ENCODE measurements at places on chromosomes 4 and X. TPM values are rescaled to one million over a fixed set of nuclear protein-coding genes. Genes with fewer than 3 reads are reported as not detected.

DNA sequence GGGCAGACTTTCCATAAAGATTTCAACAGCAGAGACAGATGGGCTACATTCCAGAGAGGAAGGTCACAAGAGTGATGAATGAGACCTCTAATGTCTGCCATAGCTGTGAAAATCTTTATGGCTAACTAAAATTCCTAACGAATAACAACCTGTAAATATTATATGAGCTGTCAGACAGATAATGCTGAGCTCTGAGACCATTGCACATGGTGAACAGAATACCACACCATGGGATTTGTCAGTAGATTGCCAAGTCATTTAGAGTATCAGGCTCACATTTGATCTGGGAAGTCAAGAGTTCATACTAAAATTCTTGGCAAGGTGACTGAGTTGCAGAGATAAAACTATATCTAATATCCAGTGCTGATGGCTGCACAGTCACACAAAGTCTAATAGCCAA lies 259.2 kb upstream of the FTHL17 start:
- no peaks in the 10 kb centered on the region for H3K4me1 ChIP-seq
- H3K27ac ChIP-seq, result no peak overlapping the region
- no peak overlapping the region for H3K4me3 ChIP-seq
- H3K27me3 ChIP-seq, result peaks cover 7% of the 10 kb centered on the region
- DNase-seq, result no peak

The CCKAR gene
- not detected for total RNA-seq

The SLC9A7 gene
- 36.9 TPM for total RNA-seq

DNA sequence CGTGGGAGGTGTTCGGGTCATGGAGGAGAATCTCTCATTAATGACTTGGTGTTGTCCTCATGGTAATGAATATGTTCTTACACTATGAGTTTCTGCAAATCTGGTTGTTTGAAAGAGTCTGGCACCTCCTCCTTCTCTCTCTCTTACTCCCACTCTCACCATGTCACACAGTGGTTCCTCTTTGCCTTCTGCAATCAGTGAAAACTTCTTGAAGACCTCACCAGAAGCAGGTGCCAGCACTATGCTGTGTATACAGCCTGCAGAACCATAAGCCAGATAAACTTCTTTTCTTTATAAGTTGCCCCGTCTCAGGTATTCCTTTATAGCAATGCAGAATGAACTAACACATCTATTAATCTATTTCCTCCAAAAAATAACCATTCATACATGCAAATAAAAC lies 275.0 kb downstream of the ANTXR2 start:
- no peaks in the 10 kb centered on the region for H3K27me3 ChIP-seq
- no peak for DNase-seq
- H3K36me3 ChIP-seq, result no peaks in the 10 kb centered on the region
- no peak overlapping the region for H3K4me3 ChIP-seq
- H3K27ac ChIP-seq, result no peak overlapping the region

DNA sequence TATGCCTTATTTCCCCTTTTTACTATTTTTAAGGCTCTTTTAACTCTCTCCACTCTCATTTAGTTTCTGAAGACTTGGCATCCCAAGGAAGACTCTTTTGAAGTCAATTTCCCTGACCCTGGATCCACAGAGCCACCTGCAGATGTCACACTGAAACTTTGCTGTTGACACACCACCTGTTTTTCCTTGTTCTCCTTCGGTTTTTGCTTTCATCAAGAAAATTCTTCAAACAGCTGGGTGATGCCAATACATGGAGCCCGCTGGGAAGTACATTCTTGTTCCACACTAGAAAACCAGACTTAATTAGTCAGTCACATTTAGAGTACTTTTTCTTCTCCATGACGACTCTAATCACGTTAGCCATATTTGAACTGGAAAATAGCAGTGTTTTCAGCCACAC lies 293.9 kb downstream of the PDGFC start:
- H3K36me3 ChIP-seq, result no peaks in the 10 kb centered on the region
- H3K4me1 ChIP-seq, result no peaks in the 10 kb centered on the region
- H3K4me3 ChIP-seq, result no peak overlapping the region
- no peaks in the 10 kb centered on the region for H3K27me3 ChIP-seq
- no peak overlapping the region for H3K27ac ChIP-seq

The ELF2 gene
- total RNA-seq, result 26.3 TPM

The ANTXR2 gene
- total RNA-seq, result 24.9 TPM

- H3K27ac ChIP-seq, result no peak overlapping the region
- H3K27me3 ChIP-seq, result peaks cover 3% of the 10 kb centered on the region
- H3K36me3 ChIP-seq, result no peaks in the 10 kb centered on the region
- H3K4me1 ChIP-seq, result no peaks in the 10 kb centered on the region
- DNase-seq, result no peak
Observed at GRCh38 chrX:38205039-38205438, 15.6 kb downstream of the SRPX start.

GRCh38 chr4:138327338-138327737 lies 85.2 kb upstream of the SLC7A11 start:
- H3K36me3 ChIP-seq, result no peaks in the 10 kb centered on the region
- no peak overlapping the region for H3K27ac ChIP-seq
- no peaks in the 10 kb centered on the region for H3K27me3 ChIP-seq
- no peak for DNase-seq

DNA sequence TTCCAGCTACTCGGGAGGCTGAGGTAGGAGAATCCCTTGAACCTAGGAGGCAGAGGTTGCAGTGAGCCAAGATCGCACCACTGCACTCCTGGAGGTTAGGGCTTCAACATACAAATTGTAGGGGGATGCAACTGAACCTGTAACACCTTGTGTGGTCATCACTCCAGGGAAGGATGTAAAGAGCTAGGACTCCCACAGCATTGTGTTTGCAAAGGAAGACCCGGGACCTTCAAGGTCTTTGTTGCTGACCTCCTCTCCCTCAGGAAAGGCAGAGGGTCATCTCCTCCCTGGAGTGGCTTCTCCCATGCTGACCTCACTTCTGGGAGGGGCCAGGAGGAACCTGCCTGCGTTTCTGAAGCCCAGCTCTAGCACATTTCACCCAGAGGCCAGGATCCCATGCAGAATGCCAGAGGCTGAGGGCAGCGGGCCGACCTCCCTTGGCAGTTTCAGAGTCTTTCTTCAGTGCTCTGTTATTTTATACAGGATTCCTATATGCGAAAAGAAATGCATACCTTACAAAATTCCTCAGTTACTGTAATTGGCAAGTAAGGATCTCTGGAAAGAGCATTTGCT lies 80.2 kb downstream of the HTRA3 start:
- no peaks in the 10 kb centered on the region for H3K4me1 ChIP-seq
- no peaks in the 10 kb centered on the region for H3K36me3 ChIP-seq
- no peak overlapping the region for H3K4me3 ChIP-seq
- H3K27me3 ChIP-seq, result no peaks in the 10 kb centered on the region
- H3K27ac ChIP-seq, result no peak overlapping the region

DNA sequence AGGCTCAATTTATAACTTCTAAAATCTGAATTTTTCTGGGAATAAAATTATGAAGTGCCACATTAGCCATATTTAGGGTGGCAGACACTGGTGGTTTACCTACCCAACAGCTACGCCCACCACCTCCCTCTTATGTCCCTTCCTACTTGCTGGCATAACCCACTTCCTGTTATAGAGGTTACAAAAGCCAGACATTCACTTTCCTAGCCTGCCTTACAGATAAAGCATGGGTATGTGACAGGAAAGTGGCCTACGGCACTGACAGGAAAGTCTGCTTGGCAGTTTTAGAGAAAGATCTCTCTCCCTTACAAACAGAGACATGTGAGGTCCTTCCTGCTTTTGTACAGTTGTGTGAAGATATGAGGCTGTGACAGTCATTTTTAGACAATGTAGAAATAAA lies 12.4 kb downstream of the DDX53 start:
- H3K4me3 ChIP-seq, result no peak overlapping the region
- H3K27me3 ChIP-seq, result no peaks in the 10 kb centered on the region
- H3K4me1 ChIP-seq, result no peaks in the 10 kb centered on the region
- no peak overlapping the region for H3K27ac ChIP-seq
- no peaks in the 10 kb centered on the region for H3K36me3 ChIP-seq
- no peak for DNase-seq

- H3K27me3 ChIP-seq, result no peaks in the 10 kb centered on the region
- no peaks in the 10 kb centered on the region for H3K36me3 ChIP-seq
- no peaks in the 10 kb centered on the region for H3K4me1 ChIP-seq
- no peak overlapping the region for H3K27ac ChIP-seq
Observed at GRCh38 chr4:175229154-175229553, 311.0 kb downstream of the ADAM29 start.

GRCh38 chrX:1062351-1062750 lies 150.1 kb downstream of the CRLF2 start:
- no peak overlapping the region for H3K4me3 ChIP-seq
- no peaks in the 10 kb centered on the region for H3K36me3 ChIP-seq
- no peaks in the 10 kb centered on the region for H3K27me3 ChIP-seq

The CLDN22 gene
- total RNA-seq, result not detected

The RHOH gene
- total RNA-seq, result 111 TPM

- no peak overlapping the region for H3K27ac ChIP-seq
- H3K27me3 ChIP-seq, result no peaks in the 10 kb centered on the region
- H3K4me3 ChIP-seq, result no peak overlapping the region
Observed at GRCh38 chr4:16168144-16168543, 58.1 kb downstream of the TAPT1 start.

- H3K27me3 ChIP-seq, result no peaks in the 10 kb centered on the region
- no peak overlapping the region for H3K27ac ChIP-seq
- H3K4me3 ChIP-seq, result no peak overlapping the region
- DNase-seq, result no peak
Observed at GRCh38 chr4:70858454-70858853, 18.8 kb upstream of the GRSF1 start.

DNA sequence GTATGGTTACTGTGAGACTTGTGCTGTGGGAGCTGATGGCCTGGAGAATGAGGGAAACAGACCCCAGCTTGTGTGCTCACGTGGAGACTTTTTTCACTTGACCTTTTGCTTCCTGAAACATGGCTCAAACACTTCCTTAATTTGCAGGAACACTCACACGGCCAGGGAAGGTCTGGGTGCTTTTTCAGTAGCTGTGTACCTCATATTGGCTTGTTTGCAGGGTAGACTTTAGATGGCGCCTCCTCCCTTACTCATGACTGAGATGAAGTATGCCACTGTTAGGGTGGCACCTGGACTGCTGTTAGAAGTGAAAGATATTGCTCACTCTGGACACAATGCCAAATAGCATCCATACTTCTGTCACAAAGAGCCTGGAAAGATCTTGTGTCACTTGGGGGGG lies 75.7 kb upstream of the WDR1 start:
- H3K27me3 ChIP-seq, result peaks cover 8% of the 10 kb centered on the region
- H3K36me3 ChIP-seq, result no peaks in the 10 kb centered on the region
- H3K4me1 ChIP-seq, result no peaks in the 10 kb centered on the region
- H3K27ac ChIP-seq, result no peak overlapping the region
- no peak overlapping the region for H3K4me3 ChIP-seq

GRCh38 chr4:124642846-124643245 lies 69.7 kb downstream of the ANKRD50 start:
- no peak overlapping the region for H3K4me3 ChIP-seq
- no peaks in the 10 kb centered on the region for H3K36me3 ChIP-seq
- no peaks in the 10 kb centered on the region for H3K4me1 ChIP-seq
- DNase-seq, result no peak
- no peaks in the 10 kb centered on the region for H3K27me3 ChIP-seq
- no peak overlapping the region for H3K27ac ChIP-seq

DNA sequence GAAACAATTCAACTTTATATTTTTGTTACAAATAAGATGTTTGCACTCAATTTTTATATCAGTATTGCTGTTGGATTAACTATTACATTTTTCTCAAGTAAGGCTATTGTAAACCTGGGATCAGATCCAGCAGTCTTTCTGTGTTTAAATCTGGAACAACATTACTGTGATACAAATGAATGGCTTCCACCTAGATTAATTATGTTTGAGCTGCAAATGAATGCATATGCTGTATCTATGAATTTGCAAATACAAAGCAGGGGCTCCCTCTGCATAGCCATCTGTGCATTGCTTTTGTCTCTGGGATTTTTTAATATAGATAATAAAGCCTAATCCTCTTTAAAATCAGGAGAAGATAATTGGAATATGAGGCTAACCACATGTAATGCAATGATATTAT lies 69.8 kb upstream of the NEIL3 start:
- H3K27ac ChIP-seq, result no peak overlapping the region
- no peak for DNase-seq
- no peaks in the 10 kb centered on the region for H3K4me1 ChIP-seq
- H3K36me3 ChIP-seq, result no peaks in the 10 kb centered on the region
- H3K4me3 ChIP-seq, result no peak overlapping the region

DNA sequence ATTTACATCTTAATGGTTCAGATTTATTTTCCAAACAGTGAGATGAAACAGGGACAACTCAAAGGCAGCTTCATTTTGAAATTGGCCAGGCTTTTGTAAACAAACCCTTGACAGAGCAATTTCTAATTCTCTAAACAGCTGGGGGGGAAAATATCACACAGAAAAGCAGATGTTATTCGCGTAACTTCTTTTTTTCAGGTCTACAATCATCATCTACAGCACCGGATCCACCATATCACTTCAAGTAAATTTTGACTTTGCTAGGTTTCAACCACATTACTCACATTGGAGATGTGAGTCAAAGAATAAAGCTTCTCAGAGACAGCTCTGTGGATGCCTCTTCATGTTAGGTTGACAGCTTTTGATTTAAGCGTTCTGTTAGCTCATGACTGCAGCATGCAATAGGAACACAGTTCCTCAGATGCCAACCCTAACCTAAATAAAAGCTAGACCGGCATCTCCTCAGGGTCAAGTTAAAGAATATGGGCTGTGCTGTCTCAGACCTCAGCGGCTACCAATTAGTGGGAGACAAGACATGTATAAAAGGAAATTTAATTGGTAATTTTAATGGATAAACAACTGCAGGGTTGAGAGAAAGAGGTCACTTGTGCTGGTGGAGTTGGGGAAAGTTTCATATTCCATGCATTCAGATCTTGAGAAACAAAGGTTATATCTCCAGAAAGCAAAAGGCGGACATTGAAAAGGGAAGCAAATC lies 26.8 kb downstream of the AMELX start:
- H3K36me3 ChIP-seq, result no peaks in the 10 kb centered on the region
- no peak overlapping the region for H3K27ac ChIP-seq
- no peak for DNase-seq

DNA sequence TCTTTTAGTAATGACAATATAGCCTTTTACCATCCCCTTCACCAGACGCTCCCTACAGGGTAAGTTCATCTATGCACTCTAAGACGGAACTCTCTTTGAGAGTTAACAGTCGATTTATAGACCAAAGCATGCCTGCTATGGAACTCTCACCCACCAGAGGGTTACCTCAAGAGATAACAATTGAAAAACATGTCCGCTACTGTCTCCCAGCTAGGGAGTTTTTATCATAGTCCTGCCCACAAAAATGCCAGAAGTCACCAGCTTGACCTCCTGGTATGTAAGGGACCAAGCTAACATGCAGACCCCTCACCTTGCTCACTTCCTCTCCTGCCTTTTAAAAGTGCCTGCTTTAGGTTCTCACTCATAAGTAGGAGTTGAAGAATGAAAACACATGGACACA lies 16.7 kb upstream of the YTHDC1 start:
- no peaks in the 10 kb centered on the region for H3K36me3 ChIP-seq
- peaks cover 10% of the 10 kb centered on the region for H3K27me3 ChIP-seq
- H3K4me3 ChIP-seq, result no peak overlapping the region
- H3K27ac ChIP-seq, result no peak overlapping the region

The HTN1 gene
- not detected for total RNA-seq

- DNase-seq, result no peak
- peaks cover 2% of the 10 kb centered on the region for H3K27me3 ChIP-seq
- peaks cover 7% of the 10 kb centered on the region for H3K4me1 ChIP-seq
- no peak overlapping the region for H3K4me3 ChIP-seq
Observed at GRCh38 chrX:119696251-119696890, 3.4 kb upstream of the SEPTIN6 start.

GRCh38 chr4:60129740-60130139 lies 1070.4 kb upstream of the ADGRL3 start:
- no peaks in the 10 kb centered on the region for H3K27me3 ChIP-seq
- no peak for DNase-seq
- no peaks in the 10 kb centered on the region for H3K36me3 ChIP-seq
- no peak overlapping the region for H3K4me3 ChIP-seq
- no peaks in the 10 kb centered on the region for H3K4me1 ChIP-seq

GRCh38 chrX:17697191-17697590 lies 40.1 kb upstream of the SCML1 start:
- no peaks in the 10 kb centered on the region for H3K36me3 ChIP-seq
- H3K27me3 ChIP-seq, result peaks cover 2% of the 10 kb centered on the region
- no peak for DNase-seq
- H3K27ac ChIP-seq, result no peak overlapping the region

Data from activated T-helper 1 cell treated with anti-CD3 and anti-CD28 coated beads, Interleukin-12 subunit alpha, Interleukin-12 subunit beta, Interleukin-2, Interleukin-4 antibody, amounts not matched to agents 30 ng/mL and 10 ng/mL and 1 ng/mL, durations not matched to agents 14 hours and 24 hours and 36 hours (primary cell).